CD4-positive, alpha-beta T cell treated with Interleukin-4 for 1 hour (primary cell): ENCODE measurements at places on chromosomes 13 and 19.

DNA sequence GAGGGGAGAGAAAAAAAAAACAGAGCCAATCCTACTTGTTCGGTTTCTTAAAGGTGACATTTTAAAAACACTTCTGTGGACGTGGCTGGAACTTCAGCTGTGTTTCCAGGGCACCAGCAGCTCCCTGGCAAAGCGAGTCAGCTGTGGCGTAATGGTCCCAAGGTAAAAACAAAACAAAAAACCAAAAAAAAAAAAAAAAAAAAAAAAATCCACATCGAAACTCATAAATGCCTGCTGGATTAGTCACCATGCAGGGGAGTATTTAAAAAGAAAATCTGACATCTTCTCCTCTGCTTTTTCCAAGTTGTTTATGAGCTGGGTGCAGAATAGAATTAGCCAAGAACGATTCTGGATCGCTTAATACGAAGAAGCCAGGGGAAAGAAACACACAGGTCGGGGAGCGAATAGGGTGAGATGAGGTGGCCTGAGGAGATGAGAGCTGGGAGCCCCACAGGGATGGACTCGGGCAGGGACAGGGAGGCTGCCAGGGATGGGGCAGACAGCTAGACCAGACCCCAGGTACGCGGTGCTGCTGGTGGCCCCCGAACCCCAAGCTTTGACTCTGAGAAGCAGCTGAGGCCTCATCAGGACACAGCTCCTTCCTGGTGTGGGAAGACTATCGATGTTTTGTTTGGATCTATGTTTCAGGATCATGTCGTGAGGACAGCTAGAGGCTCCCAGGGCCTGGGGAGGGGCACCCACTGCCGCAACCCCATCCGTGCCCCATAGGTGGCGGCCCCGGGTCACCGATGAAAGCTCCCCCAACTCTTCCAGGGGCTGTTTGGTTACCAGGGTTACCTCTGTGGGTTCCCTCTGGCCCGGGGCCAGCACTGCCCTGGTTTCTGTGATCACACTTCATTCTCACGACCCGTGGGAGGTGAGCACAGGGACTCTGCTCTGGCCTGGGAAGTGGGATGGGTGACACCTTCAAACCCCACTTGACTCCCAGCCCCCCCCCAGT lies 3.1 kb upstream of the CTXN1 start:
- peak; percentile 76 for DNase-seq

- DNase-seq, result no peak
Measured at GRCh38 chr13:68984688-68985319, 1122.8 kb upstream of the ATXN8OS start.

DNA sequence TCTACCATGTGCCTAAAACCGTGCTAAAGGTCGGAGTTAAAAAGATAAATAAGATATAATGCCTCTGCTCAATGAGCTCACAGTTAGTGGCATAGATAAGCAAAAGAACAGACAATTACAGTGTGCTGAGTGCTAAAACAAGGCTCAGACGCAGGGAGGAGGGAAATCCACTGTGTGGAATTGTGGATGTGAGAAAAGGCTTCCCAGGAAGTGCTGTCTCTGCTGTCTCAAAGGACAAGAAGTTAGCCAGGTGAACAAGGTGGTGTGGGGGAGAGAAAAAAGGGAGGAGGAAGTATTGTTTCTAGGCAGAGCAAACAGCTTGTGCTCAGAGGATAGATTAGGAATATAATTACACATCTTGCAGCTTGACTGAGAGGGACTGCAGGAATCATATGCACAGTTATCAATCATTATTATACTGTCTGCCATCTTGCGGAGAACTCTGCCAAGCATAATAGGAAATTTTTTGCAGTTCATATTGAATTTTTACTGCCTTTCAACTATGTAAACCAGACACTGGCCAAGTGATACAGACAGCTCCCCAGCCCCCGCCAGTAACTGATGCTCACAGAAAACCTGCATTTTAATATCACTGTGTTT lies 9.3 kb downstream of the C13orf42 start:
- DNase-seq, result no peak

- DNase-seq, result no peak
Measured at GRCh38 chr13:40994581-40995230, 24.4 kb downstream of the ELF1 start.

DNA sequence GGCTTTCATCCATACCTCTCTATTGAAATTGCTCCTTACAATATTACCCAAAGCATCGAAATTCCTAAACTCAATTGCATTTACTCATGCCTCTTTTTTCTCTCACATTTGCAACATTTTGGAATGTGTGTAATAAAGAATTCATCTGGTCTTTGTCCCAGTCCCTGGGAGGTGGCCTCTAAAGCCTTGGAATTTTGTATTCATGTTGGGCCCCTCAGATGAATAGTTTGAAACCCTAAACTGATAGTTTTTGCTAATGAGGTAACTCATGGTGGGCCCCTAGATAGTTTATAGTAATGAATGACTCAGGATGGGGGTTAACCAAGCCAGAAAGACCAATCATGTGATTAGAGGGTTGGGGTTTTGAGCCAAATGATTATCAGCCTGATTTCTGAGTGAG lies 490.4 kb downstream of the DIAPH3 start:
- DNase-seq, result no peak

- DNase-seq, result no peak
Measured at GRCh38 chr13:79228972-79229371, 177.1 kb downstream of the RBM26 start.

GRCh38 chr13:114334305-114335053 lies 20.2 kb downstream of the CHAMP1 start:
- DNase-seq, result peak; percentile 7

DNA sequence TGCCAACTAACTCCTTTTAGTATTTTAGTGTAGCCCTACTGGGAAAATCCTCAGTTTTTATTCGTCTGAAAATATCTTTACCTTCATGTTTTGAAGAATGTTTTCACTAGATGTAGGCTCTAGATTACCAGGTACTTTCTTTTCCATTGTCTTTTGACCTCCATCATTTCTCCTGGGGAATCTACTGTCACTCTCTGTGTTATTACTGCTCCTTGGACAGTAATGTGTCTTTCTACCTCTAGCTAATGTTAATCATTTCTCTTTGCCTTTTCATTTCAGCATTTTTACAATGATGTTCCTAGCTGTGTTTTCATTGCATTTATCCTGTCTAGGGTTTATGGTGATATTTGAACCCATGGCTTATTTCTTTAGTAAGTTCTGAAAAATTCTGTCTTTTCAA lies 61.9 kb downstream of the SPACA7 start:
- no peak for DNase-seq

DNA sequence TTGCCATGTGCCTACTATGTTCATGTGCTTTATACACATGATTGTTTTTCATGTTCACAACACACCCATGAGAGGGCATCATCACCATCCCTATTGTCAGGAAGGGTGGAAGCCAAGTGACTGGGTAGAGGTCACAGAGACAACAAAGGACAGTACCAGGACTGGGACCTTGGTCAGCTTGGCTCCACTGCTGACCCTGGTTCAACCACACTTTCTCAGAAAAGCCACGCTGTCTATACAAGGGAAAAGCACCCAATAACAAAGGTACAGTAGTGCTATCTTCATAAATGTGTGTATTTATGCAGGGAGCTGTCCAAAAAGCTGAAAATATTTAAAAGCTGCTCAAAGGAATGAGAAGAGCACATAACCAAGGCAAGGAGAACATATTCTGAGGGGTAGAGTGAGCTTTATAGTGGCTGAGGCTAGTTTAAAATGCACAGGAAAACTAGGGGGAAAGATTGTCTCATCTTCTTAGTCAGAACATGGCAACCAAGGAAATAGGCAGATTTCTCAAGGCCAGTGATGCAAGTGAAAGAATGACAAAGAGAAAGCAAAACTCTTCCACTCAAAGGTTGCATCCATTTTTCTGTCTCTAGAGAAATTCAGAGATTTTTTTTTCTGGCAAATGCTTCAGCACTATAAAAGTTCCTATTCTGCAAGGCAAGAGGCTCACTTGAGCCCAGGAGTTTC lies 415.0 kb downstream of the FOXO1 start:
- DNase-seq, result no peak

DNA sequence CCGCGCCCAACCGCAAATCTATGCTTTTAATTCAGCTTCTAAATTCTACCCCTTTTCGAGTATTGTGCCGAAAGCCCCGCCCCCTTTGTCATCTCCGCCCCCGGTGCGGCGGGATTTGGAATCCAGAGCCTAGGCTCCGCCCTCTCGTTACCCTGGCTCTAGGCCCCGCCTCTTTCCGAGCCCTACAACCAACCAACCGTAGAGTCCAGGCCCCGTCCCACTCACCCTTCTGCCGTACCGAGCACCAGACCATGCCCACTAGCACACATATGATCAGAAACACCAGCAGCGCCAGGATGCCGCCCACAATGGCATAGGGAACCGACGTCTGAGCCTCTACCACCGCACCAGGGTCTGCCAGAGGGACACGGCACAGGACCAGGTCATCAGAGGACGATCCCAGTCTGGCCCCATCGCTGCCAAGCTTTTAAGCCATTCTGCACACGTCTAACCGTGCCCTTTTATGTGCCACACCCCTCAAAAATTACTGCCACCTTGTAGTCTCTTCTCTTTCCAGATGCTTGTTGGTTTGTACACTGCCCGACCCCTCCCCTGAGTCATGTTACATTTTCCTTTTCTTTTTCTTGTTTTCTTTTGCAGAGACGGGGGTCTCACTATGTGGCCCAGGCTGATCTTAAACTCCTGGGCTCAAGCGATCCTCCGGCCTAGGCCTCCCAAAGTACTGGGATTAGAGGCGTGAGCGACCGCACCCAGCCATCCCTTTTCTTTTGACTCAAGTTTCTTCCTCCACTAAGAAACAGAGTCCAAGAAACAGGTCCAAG lies 4.7 kb upstream of the ZNF428 start:
- no peak for DNase-seq

DNA sequence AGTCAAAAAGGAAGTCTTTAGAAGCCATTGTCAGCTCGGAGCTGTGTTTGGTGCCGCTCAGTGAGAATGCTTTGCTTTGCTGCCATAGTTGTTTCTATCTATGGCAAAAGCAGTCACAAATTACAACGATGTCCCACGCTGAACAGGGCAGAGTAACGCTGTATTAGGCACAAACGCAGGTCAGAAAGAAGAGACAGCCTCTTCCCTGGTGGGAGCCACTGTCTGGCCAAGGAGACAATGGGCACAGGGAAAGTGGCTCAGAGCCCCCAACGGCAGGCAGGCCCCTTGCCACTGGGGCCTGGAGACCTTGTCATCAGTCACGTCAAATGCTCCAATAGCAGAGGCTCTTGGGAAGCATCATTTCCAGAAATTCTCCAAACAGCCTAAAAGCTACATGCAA lies 244.2 kb downstream of the TEX29 start:
- DNase-seq, result no peak

DNA sequence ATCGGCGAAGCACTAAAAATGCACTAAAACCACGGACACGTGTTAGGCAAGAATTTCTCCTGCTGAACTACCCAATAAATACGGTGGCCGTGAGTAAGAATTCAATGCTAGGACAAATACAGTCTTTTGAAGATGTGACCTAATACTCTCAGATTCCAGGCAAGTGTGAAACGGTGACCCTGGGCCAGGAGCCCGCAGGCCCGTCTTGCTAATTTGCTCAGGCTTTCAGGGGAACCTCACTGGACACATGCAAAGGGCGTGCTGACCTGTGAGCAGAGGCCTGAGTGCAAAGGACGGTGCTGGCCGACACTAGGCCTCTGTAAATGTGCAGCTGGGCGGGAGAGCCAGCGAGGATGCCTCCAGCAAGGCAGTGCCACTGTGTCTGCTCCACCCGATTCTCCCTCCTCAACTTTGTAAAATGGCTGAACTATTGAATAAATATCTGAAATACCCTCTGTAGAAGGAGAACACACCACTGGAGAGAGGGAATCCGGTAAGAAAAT lies 70.1 kb downstream of the STK24 start:
- no peak for DNase-seq

DNA sequence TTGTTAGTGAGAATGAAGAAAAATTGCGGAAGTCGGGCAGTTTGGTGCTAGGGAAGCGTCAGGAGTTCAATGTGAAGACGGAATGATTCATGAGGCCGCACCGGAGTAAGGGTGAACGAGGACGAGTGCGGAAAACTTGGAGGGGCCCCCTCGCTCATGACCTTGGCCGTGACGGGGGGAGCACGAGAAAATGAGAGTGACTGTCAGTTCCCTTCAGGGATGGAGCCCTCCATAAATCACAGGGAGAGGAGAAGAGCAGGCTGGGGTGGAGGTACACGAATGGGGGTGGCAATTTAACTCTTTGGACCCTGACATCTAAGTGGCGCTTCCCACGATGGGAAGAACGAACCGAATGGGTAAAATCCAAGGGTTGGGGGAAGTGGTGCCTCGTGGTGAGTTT lies 486.4 kb downstream of the TSHZ3 start:
- no peak for DNase-seq

GRCh38 chr13:45178349-45179162 lies 22.3 kb downstream of the KCTD4 start:
- no peak for DNase-seq

DNA sequence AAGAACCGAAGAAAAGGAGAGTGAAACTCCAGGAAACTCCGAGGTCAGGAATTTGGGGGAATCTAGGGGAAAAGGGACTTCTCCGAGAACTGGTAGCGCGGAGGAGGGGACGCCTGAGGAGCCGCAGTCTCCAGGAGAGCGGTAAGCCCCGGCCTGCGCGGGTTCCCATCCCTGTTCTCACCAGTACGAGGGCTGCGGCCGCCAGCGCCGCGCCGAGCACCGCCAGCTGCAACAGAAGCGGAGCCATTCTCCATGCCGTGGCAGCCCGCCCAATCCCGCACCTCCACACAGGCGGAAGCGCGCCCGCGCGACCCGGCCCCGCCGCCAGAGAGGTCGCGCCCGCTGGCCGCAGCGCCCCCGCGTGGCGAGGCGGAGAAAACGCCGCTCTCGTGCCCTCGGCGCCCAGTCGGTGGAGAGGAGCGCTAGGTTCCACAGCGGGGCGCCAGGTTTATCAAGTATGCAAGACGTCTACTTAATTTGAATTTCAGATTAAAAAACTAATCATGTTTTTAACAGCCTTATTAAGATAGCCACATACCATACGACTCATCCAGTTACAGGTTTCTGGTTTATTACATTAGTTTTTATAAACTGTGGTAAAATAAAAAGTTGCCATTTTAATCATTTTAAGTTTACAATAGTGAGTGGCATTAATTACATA lies at the start of gene ALG5:
Gene ALG5 (minus strand): TSS at position 287 of the 661 bp plus-strand sequence. CDS start 40 bp downstream, at position 247.
- peak; percentile 94 for DNase-seq

GRCh38 chr13:68173111-68173510 lies 943.0 kb upstream of the PCDH9 start:
- DNase-seq, result no peak

DNA sequence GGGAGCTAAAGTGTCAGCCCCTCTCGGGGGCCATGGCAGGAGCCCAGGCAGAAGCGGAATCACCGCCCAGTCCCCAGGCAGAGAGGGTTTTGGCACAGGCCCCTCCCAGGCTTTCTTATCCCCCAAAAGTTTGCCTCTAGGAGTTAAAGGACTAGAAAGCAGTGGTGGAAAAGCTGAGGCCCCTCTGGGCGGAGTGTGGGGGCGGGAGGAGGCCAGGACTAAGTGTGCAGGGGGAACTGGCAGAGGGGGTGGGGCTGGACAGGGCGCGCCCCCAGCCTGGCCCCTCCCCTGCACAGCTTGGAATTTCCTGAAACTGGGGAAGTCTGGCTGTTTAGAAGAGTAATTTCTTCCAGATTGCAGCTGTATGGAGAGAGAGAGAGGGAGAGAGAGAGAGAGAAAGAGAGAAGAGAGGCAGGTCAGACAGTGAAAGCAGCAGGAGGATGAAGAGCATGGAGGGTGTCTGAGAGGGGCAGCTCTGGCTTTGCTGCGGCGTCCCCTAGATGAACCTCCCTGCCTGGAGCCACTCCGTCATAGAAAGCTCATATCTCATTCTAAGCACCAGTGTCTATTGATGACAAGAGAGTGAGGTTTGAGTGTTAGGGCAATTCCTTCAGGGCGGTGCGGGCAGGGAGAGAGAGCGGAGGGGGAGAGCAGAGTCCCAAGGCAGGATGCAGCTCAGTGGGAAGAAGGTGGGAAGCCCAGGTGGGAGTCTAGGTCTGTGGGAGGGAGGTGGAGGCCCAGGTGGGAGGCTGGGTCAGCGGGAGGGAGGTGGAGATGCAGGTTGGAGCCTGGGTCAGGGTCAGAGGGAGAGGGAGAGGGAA lies at the start of gene CDC42EP5:
Gene CDC42EP5 (minus strand): TSS at position 226 of the 821 bp plus-strand sequence. CDS start 7,749 bp downstream, outside the sequence.
- no peak for DNase-seq
